ENCODE measurements at places on chromosomes 7 and 10.

DNA sequence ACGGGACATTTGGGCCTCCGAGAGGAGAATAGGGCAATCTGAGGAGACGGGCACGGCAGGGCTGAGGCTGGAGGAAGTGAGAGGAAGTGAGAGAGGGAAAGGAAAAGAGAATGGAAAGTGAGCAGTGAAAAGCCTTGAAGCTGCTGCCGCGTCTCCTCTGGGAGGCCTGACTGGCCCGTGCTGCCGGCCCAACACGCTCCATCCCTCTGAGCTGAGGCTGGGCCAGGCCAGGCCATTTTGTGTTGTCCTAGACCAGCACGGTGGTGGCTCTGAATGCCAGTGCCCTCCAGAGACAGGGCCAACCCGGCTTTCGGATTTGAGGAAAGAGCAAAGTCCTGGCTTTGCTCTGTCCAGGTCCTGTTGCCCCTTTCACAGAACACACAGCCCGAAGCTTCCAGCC is 361.1 kb upstream of the SHH start:
- no peak for DNase-seq

DNA sequence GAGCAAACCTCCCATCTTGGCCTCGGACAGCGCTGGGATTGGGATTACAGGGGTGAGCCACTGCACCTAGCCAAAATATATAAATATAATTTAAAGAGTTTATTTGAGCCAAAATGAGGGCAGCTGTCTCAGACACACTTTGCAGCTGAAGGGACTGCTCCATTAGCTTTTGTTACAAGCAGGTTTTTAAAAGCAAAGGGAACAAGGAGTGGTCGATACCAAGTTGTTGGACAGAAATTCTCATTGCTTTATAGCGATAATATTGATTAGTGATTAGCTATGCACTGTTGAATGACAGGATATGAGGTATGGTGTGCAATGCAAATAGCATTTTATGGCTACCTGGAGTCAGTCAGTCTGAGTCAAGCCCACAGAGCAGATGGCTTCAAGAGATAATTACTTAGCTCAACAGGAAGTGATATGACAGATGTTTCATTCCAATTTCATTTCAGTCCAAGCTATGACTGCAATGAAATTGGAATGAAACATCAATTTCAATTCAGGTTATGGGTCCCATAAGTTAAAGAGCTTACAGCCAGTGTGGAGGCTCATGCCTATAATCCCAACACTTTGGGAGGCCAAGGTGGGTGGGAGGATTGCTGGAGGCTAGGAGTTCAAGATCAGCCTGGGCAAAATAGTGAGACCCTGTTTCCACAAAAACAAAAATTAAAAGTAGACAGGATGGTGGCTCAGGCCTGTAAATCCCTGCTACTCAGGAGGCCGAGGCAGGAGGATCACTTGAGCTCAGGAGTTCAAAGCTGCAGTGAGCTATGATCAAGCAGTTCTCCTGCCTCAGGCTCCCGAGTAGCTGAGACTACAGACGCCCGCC is 23.1 kb downstream of the TYW1 start:
- DNase-seq = peak; percentile 59

DNA sequence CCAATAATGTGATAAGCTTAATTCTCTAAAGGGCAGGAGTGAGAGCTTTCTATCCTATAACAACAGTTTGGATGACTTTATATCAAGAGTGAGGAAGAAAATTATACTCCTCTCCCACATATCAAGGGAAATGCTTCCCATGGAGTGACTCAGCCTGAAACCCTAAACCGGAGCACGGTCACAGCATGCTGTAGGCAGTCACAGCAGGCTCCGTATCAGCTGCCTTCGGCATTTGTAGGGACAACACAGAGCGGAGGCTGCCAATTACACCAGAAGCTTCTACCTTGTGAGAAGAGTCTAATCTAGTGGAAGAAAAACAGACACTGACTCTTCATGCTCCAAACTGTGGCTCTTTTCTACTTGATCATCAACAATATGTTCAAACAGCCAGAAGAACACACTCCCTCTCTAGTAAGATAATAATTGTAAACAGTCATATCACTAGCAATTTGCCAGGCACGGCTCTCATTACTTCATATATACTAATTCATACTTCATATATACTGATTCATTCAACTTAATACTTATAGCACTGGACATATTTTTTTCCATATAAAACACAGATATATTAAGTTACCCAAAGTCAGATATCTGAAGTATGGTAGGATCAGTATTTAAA is 65.9 kb downstream of the DGKB start:
- DNase-seq = peak; percentile 53

DNA sequence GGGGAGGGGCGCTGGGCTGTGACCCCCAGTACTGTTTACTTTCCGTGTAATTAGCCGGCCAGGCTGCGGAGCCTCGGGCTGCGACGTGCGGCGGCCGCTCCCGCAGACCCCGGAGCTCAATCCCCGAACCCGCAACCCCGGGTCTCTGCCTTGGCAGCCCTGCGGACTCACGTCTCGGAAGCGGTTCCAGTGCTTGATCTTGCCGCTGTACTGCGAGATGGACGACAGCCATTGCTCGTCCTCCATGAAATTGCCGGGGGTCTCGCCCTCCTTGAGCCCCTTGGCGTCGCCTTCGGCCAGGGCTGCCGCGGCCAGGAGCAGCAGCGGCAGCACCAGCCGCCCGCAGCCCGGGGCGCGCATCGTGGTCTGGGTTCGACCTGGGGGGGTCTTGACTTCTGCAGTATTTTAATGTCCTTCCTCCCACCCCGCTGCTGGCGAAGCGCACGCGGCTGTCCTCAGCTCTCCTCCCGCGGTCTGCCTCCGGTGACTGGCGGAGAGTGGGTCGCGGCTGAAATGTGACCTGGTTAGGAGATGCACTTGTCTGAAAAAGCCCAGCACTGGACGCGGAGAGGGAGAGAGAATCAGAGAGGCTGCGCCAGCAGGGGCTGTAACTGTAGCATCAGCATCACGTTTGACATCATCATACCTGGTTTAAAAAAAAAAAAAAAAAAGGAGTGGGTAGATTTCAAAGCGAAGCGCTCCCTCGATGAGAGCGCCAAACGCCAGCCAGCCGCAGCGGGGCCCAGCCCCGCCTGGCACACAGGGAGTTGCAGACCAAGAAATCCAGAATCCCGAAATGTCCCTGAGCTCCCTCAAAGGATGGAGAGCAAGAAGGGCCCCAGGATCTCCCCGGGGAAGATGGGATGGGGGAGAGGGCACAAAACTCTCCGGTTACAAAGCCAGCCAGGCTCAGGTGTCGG is at the start of gene SPOCK2:
TSS of gene SPOCK2 (minus strand) at position 583 of the 920 bp plus-strand sequence. CDS start at position 360, 223 bp downstream.
- no peak for DNase-seq

GRCh38 chr10:102598243-102598642 is 46.0 kb upstream of the TRIM8 start:
- no peak for DNase-seq

DNA sequence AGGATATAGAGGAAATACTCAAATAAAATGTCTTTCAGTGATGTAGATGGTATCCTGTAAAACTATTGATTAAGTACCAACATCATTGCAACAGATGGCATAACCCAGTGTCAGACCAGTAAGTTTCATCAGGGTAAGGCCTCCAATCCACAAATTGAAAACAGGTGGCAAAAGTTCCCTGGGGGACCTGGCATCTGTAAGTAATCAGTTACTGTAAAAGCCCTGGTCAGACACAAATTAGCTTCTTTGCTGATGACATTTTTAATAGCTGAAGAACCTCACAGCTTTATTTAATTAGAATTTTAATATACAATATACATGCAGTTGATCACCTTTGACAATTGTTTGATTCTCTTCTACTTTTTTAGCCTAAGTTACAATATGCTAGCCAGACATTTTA is 152.5 kb downstream of the PLXDC2 start:
- DNase-seq = peak; percentile 21

DNA sequence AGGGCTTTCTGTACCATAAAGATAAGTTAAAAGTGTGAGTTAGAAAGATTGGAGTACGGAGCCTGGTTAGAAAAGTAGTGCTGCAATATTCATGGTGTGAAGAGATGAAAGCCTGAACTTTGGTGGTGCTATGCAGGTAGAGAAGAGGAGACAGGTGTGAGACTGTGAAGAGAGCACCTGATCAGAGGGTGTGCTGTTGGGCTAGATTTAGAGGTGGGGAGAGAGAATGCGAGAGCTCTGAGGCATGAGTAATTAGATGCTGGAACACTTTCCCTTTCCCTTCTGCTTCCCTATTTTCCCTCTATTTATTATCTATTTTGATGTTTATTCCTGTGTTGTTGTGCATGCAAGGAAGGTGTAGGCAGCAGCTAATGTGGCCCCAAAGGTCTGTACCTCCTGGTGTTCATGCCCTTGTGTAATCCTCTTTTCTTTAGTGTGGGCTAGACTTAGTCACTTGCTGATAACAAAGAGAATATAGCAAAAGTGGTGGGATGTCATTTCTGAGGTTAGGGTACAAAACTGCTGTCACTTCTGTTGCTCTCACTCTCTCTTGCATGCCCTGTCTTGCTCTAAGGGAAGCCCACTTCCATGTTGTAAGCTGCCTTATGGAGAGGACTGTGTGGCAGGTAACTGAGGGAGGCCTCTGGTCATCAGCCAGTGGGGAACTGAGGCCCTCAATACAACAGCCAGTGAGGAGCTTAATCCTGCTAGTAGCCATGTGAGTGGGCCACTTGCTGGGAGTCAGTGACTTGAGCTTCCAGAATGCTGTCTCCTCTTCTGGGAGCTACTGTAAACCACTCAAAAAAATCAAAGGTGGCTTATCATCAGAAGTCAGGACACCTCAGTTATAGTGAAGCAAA is 2.6 kb upstream of the ATXN7L1 start:
- DNase-seq = no peak

DNA sequence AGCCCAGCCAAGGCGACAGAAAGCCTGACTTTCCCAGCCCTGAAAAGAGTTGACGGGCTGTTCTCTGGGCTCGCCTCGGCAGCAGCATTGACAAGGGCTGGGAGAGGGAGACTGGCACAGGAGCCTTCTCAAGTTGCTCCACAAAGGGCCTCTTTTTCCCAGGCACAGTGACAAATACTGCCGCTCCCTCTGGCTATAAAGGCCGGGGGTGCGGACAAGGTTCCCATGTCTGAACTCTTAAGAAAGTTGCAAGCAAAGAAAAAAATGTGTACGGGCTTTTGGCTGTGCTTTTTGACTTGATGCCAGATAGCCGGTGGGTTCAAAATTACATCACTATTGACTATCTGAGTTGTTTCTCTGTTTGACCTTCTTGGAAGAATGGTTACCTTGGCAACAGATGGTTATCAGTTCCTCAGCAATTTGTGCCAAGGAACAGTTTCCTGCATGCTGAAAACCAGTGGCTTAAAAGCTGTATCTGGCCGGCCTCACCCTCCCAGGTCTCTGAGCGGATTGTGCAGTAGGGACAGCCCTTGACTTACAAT is 115.9 kb upstream of the EEPD1 start:
- DNase-seq = peak; percentile 66

DNA sequence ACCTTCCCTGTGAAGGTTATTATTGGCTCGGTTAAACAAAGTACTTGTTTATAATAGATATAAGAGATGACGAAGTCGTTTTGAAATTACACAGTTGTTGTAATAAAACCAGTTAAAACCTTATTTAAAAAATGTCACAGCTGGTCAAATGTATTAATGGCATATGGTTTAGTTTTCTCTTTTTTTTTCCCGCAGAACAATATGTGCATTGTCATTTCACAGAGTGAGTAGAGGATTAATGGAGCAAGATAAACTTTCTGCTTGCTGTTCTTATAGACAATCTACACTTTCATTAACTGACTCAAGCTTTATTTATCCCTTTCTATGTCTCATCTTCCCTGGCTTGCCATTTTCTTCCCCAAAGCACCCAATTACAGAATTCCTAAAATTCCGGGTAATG is 404.3 kb upstream of the NPVF start:
- no peak for DNase-seq

DNA sequence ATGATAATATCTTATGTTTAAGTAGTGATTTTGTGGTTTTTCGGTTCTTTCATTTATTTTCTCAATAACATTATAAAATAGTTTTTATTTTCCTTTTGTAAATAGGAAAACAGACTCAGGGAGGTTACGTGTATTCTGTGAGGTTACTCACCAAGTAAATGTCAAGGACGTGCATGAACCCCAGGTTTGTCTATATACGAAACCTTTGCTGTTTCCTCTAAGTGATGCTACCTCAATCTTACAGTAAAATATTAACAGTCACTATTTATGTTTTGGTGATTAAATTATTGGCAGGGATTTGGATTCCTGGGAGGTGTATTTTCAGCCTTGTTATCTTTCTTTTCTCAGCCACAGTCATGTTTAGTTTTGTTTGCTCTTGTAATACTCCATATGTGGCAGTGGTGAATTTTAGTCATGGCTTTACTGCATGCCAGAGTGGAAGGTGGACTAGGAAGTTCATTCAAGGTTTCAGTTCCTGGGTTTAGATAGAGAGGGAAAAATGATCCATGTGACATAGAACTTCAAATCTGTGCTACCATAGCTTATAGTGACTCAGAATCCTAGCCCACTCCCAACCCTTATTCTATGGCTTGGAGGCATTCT is 139.9 kb downstream of the ARL4A start:
- DNase-seq = no peak

GRCh38 chr7:129453510-129454248 is 19.4 kb downstream of the STRIP2 start:
- no peak for DNase-seq

GRCh38 chr10:44628921-44629320 is 244.0 kb upstream of the CXCL12 start:
- DNase-seq = peak; percentile 90

DNA sequence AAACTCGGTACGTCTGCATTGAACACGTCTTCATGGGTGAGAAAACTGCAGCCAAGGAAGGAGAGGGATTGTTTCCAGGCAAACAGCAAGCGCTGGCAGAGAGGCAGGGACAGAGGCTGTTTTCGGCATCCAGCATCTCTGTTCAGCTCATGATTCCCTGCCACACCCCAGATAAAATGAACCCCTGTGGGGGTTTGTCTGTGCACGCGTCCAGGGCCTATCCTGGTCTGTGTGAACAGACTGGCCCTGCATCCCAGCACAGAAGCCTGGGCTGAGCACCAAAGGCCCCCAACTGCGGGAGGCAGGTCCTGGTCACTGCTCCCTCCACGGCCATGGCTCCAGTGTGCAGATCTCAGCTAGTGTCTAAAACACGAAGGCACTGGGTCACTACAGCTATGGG is 83.3 kb upstream of the FAM20C start:
- DNase-seq = no peak

GRCh38 chr7:158588085-158588877 is 658 bp upstream of the PTPRN2 start:
- DNase-seq = no peak

DNA sequence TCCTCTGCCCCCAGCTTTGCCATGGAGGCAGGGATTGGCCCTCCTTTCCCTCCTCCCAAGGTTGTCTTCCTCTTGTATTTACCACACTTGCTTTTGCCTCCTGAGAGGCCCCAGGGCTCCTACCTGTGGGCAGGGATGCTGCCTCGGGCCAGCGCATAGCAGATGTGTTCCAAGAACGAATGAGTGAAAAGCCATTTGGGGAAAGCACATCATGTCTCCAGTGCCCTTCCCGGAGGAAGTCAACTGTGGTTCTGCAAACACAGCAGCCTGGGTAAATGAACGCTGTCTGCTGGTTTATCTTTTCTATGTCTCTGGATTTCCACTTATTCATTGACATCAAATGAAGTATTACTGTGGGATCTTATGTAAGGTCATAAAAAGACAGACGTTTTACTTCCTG is 161.7 kb downstream of the FANK1 start:
- DNase-seq = no peak

- DNase-seq = peak; percentile 67
These were observed 105.2 kb upstream of the PPIF start for GRCh38 chr10:79241990-79242619.
